Kidney epithelial cell (primary cell): ENCODE measurements at places on chromosomes 16 and 17.

GRCh38 chr17:48841395-48841831 is 10.6 kb downstream of the CALCOCO2 start:
- DNase-seq, result no peak

DNA sequence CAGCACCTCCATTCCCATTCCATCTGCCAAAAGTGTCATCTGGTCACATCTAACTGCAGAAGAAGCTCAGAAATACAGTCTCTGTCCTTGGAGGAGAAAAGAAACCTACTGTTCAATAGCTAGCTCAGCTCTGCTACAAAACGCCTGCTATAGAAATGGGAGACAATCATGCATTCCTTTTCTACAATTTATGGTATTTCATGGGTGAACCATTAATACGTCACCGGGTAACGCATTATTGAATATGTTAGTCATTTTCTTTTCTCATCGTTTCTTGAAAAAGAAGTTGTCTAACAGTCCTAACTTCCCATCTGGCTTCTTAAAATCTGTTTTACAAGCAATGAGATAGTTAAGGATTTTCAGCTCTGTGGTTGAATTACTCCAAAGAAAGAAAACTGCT is 496.7 kb upstream of the RBFOX1 start:
- peak; percentile 7 for DNase-seq

DNA sequence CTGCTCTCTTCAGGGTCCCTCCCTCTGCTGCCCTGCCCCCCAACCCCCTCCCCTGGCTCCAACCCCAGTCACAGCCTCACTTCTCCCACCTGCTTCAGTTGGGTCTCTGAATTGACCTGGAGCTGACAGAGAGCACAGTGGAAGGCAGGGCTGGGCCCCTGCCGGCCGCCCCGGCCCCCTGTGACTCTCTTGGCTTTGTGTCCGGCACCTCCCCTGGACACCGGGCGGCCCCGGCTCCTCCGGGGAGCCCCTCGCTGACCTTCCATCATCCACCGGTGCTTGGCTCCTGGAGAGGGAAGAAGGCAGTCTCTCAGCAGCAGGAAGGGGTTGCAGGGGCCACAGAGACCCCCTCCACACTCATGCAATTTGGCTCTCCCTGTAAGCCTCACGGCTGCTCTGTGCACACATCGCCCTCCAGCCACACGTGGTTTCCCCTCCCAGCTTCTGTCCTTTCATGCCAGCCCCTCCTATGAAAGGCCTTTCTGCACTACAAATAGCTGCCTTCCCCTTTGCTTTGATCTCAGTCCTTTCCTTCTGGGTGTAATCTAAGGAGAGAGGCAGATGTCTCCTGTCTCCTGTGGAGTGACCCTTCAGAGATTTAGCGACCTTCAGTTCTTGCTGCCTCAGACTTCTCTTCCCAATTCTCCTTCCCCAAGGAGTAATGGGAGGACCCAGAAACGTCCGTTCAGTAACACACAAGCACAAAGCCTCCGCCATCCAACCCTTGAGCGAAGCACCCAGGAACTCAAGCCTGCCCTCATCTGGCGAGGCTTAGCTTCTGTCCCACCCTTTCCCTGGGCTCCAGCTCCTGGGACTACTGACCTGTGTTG is 8.3 kb downstream of the NKIRAS2 start:
- DNase-seq, result no peak

DNA sequence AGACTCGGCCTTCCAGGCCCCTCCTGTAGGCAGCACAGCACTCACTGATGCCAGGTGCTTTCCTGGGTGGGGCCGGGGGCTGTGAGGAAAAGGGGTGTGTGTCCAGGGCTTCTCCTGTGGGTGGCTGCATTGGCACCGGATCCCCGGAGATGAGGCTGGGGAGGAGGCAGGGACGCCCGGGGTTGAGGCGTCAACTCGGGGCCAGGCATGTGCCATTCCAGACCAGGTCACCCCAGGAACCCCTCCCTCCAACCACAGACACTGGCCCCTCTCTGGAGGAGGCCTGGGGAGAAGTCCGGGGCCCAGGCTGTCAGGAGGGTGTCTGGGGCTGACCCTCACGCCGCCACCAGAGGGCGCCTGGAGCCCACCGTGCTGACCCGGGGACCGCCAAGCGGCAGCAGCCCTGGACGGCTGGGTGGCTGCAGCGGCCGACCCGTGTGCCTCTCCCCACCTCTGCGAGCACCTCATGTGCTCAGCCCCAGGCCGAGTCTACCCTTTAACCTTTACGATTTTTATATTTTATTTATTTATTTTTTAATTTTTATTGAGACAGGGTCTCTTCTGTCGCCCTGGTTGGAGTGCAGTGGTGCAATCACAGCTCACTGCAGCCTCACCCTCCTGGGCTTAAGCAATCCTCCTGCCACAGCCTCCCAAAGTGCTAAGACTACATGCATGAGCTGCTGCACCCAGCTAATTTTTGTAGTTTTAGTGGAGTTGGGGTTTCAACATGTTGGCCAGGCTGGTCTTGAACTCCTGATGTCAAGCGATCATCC is 3.2 kb upstream of the METRN start:
- DNase-seq, result no peak

DNA sequence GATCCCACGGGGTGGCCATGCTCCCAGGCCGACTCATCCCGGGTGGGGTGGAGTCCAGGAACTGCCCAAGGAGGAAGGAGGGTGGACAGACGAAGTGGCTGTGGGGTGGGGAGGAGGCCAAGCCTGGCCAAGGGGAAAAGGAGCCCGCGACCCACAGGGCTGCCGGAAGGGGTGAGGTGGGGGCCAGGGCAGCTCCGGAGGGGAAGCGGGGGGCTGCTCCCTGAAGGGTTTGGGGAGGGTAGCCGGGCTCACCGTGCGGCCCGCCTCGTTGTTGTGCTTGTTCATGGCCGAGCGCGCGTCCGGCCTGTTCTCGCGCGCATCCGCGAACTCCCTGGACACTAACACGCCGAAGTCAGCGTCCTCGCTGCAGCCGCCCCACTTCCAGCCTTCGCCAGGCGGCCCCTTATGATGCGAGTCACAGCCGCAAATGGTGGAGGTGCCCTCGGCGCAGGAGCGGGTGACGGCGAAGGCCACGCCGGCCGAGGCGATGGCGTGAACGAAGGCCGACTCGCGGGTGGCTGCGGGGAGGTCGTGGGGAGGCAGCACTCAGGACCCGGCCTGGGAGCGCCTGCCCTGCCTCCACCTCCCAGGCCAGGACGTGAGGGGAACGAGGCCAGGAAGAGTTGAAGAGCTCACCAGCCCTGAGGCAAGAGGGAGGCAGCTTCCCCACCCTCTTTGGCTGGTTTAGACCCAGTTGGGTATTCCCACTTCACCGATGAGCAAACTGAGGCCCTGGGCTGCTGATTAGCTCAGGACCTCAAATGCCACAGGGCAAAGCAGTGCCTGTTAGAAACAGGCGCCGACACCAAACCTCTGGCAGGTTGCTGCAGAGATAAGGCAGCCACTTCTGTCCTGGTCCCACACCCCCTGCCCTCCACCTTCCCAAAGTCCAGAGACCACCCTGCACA is 48.7 kb downstream of the WNT3 start:
- DNase-seq, result no peak

DNA sequence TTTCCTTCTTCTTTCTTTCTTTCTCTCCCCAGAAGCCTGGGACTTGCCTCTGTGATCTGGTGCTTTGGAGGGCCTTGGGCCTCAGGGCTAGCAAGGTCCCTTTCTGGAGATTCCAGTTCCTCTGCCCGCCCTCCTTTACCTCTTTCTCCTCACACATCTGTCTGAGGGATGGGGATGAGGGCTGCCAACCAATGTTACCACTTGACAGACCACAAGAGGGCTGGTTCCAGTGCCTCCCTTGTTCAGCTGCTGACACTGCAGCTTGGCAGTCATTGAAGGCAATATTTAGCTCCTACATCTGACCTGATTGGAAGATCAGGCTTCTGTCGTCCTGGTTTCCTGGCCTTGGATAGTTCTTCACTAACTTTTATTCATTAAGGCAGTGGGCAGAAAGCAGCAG is 3.6 kb upstream of the ZNF652 start:
- DNase-seq, result no peak

DNA sequence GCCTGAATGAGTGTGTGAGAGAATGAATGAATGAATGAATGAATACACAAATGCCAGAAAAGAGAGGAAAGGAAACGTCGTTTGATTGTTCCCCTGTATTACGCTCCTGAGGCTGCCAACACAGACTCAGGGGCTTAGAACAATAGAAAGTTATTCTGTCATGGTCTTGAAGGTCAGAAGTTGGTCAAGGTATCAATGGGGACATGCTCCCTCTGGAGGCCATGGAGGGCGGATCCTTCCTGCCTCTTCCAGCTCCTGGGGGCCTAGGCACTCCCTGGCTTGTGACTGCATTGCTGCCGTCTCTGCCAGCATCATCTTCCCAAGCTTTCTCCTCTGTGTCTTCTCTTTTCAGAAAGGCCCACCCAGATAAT is 1.5 kb upstream of the SLC38A8 start:
- DNase-seq, result no peak

DNA sequence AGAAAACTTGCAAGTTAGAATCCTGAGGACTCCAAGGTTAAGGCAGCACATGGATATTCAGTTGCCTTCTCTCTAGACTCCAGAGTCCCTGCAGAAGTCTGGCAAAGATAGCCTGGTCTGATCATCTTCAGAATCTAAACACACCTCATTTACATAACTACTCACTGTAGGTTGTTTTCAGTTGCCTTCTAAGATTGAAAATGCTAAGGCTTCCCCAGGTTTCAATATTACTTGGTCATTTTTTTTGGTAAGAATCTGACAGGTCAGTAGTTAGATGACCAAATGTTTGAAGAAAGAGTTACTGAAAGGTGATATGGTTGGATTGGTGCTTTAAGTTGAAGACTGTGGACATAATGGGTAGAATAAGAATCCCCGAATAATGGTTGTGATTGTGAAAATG is 205.4 kb upstream of the KCNJ16 start:
- no peak for DNase-seq

DNA sequence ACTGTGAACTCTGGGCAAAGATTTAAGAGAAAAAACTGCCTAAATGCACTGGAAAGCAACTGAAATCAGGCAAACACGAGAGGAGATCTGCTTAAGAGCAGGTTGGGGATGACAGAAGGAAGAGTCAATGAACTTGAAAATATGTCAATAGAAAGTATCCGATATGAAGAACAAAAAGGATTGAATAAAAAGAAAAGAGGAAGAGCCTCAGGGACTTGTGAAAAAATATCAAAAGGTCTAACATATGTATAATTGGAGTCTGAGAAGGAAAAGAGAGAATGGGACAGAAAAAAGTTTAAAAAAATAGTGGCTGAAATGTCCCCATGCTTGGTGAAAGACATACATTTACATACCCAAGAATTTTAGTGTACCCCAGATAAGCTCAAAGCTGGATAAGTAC is 195.5 kb downstream of the COPRS start:
- no peak for DNase-seq

- DNase-seq, result no peak
Measured at GRCh38 chr17:40097087-40097486, 3.3 kb downstream of the NR1D1 start.

DNA sequence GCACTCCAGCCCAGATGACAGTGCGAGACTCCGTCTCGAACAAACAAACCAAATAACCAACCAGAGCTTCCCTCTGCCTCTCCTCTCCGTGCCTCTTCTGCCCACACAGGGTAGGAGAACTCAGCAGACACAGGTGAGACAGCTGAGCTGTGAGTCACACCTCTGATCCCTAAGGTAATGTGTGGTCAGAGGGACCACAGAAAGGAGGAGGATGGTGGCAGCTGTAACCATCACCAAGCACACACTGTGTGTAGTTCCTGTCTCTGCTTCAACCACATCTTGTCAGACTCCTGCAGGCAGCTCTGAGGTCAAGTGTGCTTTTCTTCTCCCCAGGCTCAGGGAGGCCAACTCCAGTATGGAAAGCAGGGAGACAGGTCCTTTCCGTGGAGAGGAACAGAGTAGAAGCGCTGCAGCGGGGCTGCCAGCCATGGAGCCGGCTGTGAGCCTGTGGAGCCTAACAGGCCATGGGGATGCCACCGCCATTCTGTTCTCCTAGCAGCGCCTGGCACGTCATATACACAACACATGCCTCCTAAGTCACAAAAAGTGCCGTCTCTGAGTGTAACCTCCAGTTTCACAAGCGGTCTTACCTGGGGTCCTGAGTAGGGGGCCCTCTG is 7.1 kb downstream of the NUDT16L1 start:
- DNase-seq, result no peak

GRCh38 chr17:77190576-77190975 is 49.8 kb downstream of the SEC14L1 start:
- no peak for DNase-seq

DNA sequence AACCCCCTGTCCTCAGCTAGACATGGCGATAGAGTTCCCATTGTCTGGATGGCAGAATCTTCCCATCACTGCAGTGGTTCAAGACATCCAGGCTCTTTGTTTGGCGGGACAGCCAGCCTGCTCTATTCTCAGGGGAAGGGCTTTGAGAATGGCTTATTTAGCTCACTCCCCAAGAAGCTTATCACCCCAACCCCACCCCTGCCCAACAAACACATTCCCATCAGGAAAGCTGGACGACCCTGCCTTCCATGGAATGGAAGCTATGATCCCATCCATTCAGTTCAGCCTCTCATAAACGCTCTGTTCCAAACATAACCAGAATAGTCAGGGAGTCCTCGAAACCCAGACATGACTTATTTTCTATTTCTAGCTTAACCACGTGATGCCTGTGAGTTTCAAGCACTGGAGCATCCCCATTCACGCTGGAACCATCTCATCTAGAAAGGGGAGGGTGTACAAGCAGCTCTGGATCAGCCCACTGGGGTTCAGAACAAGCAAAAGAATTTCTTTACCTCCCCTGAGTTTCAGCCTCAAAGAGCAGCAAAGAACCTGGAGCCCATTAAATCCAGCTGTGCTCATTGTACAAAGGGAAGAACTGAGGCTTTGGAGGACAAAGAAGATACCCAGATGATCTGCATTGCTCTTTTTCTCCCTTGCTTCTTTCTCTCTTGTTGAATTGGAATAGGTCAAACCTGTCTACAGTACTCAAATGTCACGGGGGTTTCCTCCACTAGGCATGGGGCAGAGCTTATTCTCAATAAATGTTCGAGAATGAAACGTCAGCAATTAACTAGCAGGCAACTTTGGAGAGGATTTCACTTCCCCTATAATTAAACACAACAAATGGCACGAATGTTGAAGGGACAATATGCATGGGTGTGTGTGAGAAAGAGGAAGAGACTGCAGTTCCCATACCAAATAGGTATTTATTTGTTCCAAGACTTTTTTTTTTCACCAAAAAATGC is 93.1 kb downstream of the XYLT1 start:
- no peak for DNase-seq

DNA sequence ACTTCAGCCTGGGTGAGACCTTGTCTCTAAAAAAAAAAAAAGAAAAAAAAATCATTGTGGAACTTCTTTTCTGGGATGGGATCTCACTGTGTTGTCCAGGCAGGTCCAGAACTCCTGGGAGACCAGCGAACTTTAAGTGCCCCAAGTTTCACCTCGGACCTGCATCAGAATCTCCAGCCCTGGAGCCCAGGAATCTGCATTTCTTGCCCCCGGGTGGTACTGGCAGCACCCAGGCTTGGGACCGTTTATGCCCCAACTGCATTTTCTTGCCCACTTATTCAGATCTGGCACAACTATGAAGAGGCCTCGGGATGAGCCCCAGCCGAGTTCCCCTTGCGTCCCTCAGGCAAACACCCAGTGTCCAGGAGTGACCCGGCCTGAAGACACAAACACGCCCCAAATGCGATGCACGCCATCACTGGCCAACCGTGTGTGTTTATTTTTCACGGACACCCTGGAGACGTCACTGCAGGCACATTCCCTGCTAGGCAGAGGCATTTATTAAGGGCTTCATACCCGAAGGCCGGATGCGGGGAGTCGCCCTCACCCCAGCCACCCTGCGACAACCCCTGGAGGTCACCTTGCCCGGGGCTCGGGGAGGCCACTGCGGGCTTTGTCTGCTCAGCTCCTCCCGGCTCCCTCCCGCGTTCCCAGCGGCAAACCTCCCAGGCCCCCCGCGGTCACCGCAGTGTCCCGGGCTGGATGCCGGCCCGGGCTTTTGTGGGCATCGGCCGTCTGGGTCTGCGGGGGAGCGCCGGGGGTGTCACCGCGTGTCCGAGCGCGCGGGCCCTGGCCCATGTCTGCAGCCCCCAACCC is 684 bp upstream of the SPIRE2 start:
- DNase-seq, result no peak
